ENCODE measurements at places on chromosomes 1 and 21.

DNA sequence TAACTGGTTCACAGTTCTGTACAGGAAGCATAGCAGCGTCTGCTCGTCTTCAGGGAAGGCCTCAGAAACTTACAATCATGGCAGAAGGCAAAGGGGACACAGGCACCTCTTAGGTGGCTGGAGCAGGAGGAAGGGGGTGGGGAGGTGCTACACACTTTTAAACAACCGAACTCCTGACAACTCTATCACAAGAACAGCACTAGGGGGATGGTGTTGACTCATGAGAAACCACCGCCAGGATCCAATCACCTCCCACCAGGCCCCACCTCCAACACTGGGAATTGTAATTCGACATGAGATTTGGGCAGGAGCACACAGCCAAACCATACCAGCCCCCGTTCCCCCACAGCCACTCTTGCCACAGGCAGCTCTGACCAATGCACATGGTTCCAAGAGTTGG, 306.3 kb upstream of the POU3F1 start:
- DNase-seq: no peak

DNA sequence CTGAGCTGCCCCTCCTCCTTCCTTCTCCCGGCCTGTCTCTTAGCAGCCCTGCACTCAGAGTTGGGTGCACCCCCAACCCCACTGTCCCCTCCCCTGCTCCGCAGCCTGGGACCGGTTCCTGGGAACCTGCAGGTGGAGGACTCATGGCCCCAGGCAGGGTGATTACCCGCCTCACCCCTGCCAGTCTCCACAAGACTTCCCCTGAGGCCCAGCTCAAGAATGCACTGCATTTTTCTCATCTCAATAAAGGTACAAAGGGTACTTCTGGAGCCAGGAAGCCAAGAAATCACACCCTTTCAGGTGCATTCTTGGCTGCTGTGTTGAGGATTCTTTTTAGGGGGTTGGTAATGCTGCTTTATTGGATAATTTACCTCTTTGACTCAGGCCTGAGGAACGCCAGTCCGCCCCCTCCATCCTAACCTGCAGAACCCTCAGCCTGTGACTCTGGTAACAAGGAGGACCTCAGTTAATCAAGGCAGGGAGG, 126.3 kb upstream of the TMPRSS2 start:
- no peak for DNase-seq

DNA sequence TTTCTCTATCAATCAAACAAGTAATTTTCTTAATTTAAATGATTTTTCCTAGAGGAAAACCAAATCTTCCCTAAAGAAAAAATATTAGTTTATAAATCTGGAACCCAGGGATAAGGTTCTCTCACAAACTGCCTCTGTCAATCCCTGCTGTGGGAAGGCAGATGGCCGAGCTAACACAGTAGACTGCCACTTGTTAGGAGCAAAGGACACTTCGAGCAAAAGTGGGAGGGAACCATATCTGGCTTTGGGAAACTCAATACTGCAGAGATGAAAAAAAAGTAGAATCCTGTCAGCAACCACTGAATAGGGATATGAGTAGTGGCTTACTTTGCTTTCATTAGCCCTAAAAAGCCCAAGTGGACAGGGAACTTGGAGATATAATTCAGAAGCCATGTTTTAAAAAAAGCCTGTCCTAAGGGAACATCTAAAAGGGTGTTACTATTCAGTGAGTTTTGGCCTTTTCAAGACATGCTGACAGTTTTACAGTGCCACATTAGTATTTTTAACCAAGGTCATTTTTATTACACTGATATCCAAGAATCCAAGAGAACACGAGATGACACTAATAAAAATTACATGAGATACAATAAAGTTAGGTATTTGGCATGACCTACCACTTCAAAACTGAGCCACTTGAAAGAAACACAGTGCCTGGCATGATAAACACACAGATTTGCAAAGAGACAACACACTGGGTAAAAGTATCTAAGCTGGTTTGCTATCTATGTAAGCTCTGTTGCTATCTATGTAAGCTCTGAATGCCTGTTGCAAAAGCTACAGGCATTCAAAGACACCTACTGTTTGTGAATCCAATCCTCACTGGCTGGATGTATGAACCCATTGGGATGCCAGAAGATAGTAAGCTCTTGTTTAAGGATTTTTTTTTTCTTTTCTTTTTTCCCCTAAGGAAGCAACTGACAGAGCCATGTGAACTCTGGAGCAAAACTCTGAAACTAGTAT, 21.4 kb downstream of the TEX38 start:
- no peak for DNase-seq

GRCh38 chr1:154129391-154129970, 25.4 kb downstream of the NUP210L start:
- DNase-seq: no peak

DNA sequence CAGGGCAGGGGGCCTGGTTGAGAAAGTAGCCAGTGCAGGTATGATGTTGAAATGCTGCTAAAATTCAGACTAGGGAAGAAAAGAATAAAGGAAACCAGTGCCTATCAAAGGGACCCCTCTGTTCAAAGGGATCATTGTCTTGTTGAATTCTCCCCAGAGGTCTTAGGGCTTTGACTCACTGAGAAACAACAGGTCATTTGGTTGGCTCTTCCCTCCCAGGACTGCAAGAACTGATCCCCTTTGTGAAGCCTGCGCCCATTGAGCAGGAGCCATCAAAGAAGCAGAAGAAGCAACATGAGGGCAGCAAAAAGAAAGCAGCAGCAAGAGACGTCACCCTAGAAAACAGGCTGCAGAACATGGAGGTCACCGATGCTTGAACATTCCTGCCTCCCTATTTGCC, 11.8 kb upstream of the CELSR2 start:
- DNase-seq: no peak
